Activated T-cell treated with anti-CD3 and anti-CD28 coated beads, Interleukin-2, amount 50 U/mL, for 24 hours (primary cell): ENCODE measurements at places on chromosomes 3 and 15.
A peak's percentile ranks its signal among the peaks of the same experiment; 100 is the strongest.

GRCh38 chr3:131605916-131606315 is 103.1 kb upstream of the MRPL3 start:
- H3K4me1 ChIP-seq, result no peaks in the 10 kb centered on the region
- DNase-seq, result no peak
- no peak overlapping the region for H3K4me3 ChIP-seq
- H3K27ac ChIP-seq, result no peak overlapping the region
- H3K36me3 ChIP-seq, result no peaks in the 10 kb centered on the region

GRCh38 chr3:38620236-38620635 is 29.3 kb downstream of the SCN5A start:
- no peak overlapping the region for H3K27ac ChIP-seq
- no peaks in the 10 kb centered on the region for H3K27me3 ChIP-seq
- no peak for DNase-seq
- H3K4me3 ChIP-seq, result no peak overlapping the region
- H3K36me3 ChIP-seq, result no peaks in the 10 kb centered on the region
- no peaks in the 10 kb centered on the region for H3K4me1 ChIP-seq

DNA sequence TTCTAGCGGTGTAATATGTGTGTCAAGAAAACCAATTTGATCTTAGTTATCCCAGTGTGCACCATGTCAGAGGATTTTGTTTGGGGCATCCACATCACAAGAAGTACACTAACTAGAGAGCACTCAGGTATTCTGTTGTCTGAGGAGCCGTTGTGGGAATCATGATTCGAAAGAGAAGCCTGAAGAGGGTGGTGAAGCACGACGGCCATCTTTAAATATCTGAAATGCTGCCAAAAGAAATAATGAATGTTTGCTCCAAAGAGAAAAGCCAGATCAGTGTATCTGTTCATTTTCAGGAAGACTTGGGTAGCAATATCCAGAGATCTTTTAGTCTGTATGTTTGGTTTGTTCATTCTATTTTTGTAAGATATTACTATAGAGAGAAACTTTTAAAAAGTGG is 180.7 kb downstream of the KLHL25 start:
- H3K4me3 ChIP-seq, result no peak overlapping the region
- H3K36me3 ChIP-seq, result peaks cover 19% of the 10 kb centered on the region
- no peaks in the 10 kb centered on the region for H3K27me3 ChIP-seq
- DNase-seq, result no peak

- DNase-seq, result no peak
- H3K4me1 ChIP-seq, result no peaks in the 10 kb centered on the region
- no peak overlapping the region for H3K4me3 ChIP-seq
- H3K27me3 ChIP-seq, result no peaks in the 10 kb centered on the region
Observed at GRCh38 chr3:41075975-41076374, 123.3 kb upstream of the CTNNB1 start.

GRCh38 chr3:44476181-44476611 is 1.3 kb downstream of the ZNF445 start:
- H3K4me3 ChIP-seq, result peak overlapping the region; percentile 88
- H3K27ac ChIP-seq, result peak overlapping the region; percentile 73
- DNase-seq, result no peak
- H3K27me3 ChIP-seq, result no peaks in the 10 kb centered on the region
- H3K36me3 ChIP-seq, result peaks cover 11% of the 10 kb centered on the region
- peaks cover 48% of the 10 kb centered on the region for H3K4me1 ChIP-seq

DNA sequence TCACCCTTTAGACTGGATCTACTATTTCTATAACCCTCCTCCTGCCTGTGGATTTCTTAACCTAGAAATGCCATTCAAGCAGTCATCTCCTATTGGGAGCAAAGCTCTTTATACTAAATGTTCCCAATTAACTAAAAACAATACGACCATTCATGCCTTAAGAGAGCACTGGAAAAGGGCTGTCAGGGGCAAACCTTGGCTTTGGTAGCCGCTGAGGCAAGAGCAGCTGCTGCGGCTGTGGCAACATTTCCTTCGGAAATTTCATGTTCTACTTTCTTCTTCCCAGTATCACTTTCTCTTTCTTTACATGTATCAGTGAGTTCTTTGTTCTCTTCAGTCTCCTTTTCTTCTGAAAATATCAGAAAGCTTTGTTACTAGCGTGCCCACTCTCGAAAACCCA is 56.3 kb upstream of the CSPG5 start:
- H3K27ac ChIP-seq, result peak overlapping the region; percentile 10
- H3K4me3 ChIP-seq, result no peak overlapping the region
- H3K27me3 ChIP-seq, result no peaks in the 10 kb centered on the region
- peaks cover 84% of the 10 kb centered on the region for H3K36me3 ChIP-seq
- H3K4me1 ChIP-seq, result peaks cover 8% of the 10 kb centered on the region

DNA sequence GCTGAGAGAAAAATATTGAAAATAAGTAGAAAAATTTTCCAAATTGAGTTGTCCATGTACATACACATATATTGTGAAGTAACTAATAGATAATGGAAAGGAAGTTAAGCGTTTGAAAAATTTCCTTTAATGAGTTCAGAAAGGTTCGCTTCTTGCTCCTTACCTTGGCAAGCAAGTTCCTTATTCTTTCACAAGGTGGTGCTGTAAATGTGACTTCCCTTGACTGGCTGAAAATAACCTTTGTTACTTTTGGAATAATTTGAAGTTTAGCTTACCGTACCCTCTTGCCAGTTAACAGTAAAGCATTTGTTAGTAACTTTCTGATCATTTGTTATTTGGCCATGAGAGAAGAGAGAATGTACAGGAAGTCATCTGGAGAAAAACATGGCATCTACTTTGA is 41.6 kb downstream of the PYDC2 start:
- H3K27me3 ChIP-seq, result no peaks in the 10 kb centered on the region
- no peak overlapping the region for H3K4me3 ChIP-seq
- no peak overlapping the region for H3K27ac ChIP-seq
- no peaks in the 10 kb centered on the region for H3K36me3 ChIP-seq

- H3K4me3 ChIP-seq, result no peak overlapping the region
- no peaks in the 10 kb centered on the region for H3K27me3 ChIP-seq
- H3K27ac ChIP-seq, result no peak overlapping the region
- DNase-seq, result peak; percentile 7
Observed at GRCh38 chr15:25175033-25175788, 220.4 kb downstream of the SNRPN start.

DNA sequence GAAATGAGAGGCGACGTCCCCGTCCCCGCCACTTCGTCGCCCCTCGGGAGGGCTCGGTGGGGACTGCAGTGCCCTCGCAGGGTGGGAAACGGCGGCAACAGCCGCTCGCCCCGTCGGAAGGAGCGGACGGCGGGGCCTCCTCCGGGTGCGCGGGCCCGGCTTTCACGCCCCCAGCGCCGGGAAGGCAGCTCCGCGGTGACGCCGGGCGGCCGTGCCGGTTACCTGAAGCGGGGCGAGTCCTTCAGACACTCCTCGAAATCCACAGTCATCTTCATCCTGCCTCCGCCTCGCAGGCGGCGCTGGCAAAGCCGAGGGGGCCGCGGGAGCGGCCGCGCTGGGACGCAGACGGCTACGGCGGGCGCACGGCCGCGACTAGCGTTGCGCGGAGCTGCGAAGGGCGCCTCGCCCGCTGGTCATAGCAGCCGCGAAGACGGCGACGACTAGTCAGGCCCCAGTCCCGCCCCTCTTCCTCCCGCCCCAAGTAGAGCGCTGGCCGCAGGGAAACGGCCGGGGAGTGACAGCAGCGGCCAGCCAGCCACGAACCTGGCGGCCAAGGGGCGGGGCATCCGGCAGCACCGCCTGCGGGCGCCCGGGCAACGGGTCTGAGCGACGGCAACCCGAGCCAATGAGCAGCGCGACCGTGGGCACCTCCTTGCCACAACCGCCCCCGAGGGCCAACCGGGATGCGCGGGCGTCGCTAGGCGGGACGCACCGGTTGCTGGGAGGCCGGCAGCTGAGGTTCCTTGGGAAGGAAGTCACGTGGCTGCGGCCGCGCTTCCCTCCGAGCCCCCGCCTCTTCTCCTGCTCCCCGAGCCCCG is at the start of gene ACAP2:
ACAP2 (minus strand) TSS at position 448 of the 818 bp plus-strand sequence; CDS start at position 275, 173 bp downstream.
- peak within 1 kb of the TSS; percentile 95 for H3K27ac ChIP-seq
- H3K27me3 ChIP-seq, result no peaks in the 10 kb centered on the region
- peak within 1 kb of the TSS; percentile 95 for H3K4me3 ChIP-seq
- H3K4me1 ChIP-seq, result peaks cover 48% of the 10 kb centered on the region

- no peak overlapping the region for H3K4me3 ChIP-seq
- peaks cover 26% of the 10 kb centered on the region for H3K27me3 ChIP-seq
- H3K27ac ChIP-seq, result no peak overlapping the region
Observed at GRCh38 chr15:73972984-73973682, 19.0 kb downstream of the STOML1 start.

DNA sequence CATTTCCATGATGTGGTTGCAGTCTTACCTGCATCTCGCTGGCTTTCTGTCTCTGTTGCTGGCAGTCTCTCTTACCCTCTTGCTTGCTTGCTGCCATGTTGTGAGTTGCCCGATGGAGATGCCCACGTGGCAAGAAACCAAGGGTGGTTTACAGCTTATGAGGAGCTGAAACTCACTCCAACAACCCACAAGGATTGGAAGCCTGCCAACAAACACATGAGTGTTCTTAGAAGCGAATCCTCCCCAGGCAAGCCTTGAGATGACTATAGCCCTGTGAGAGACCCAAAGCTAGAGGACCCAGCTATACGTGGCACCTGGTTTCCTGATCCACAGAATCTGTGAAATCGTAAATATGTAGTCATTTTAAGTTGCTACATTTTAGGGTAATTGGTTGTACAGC is 490.9 kb upstream of the ADAMTS9 start:
- no peak for DNase-seq
- H3K36me3 ChIP-seq, result no peaks in the 10 kb centered on the region
- H3K27ac ChIP-seq, result no peak overlapping the region
- H3K4me3 ChIP-seq, result no peak overlapping the region
- no peaks in the 10 kb centered on the region for H3K27me3 ChIP-seq
- H3K4me1 ChIP-seq, result no peaks in the 10 kb centered on the region

DNA sequence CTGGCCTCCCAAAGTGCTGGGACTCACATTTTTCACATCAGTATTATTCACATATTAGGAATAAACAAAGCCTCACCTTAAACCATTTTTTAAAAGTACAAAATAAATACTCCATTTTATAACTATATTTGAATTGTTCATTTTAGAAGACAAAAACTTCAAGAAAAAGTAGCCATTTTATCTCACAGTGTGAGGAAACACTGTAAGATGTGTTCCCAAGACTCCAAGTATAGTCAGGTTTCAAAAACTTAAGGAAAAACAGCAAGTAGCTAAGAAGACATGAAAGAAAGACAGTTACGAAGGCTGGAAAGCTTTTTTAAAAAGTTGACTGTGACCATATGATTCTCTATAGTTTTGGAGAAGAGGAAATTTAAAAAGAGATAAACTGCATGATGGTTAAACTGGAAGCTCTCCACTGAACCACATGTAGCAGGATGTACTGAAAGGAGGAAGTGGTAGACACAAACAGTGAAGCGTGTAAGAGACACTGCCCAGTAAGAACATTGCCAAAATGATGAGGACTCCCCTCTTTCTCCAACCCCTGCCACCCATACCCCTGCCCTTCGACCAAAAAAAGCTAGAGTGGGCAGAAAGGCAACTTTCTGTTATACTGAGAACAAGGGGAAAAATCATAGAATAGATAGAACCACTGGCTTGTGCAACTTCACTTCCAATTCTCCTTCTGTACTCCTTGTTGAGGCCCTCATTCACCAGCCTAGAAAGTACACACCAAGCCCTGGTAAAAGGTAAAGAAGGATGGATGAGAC is 6.2 kb upstream of the TMF1 start:
- H3K27ac ChIP-seq, result peak overlapping the region; percentile 94
- H3K4me1 ChIP-seq, result peaks cover 37% of the 10 kb centered on the region
- H3K4me3 ChIP-seq, result no peak overlapping the region
- H3K27me3 ChIP-seq, result no peaks in the 10 kb centered on the region
- no peak for DNase-seq

DNA sequence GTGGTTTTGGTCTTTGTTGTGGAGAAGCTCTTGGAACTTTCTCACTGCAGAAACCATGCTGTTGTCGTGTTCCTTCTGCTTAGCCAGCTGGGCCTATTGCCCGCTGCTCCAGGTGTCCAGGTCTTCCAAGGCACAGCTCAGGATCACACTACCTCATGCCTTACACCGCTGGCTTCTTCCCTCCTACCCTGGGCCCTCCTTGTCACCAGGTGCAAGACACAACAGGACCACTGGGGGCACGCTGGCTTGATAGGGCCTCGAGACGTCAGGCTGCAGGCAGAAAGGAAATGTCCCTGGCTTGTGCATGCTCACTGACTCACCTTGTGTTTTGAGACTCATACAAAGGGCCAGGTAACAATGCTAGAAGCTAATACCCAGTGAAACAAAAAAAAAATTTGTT is 32.3 kb downstream of the PAQR9 start:
- H3K27me3 ChIP-seq, result peaks cover 10% of the 10 kb centered on the region
- no peaks in the 10 kb centered on the region for H3K4me1 ChIP-seq
- no peak overlapping the region for H3K27ac ChIP-seq
- no peaks in the 10 kb centered on the region for H3K36me3 ChIP-seq
- H3K4me3 ChIP-seq, result no peak overlapping the region

DNA sequence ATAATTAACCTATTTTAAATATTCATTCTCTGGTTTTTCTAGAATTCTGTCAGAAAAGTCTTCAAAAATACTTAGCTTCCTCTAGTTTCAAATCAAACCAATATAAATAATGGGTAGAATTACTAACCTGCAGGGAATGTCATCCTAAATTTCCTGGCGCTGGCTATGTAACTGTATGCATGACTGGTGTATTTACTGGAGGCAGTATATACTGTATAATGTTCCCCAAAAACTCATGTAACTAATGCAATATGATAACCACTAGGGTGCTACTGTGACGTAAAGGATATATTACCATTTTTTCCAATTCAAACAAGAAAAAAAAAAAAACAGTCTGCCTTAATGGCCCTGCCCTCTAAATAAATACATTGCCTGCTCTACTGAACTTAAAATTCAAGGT is 407.5 kb downstream of the MECOM start:
- no peak overlapping the region for H3K27ac ChIP-seq
- no peak for DNase-seq
- no peaks in the 10 kb centered on the region for H3K36me3 ChIP-seq
- no peak overlapping the region for H3K4me3 ChIP-seq
- no peaks in the 10 kb centered on the region for H3K27me3 ChIP-seq

GRCh38 chr3:135238236-135238830 is 443.3 kb downstream of the EPHB1 start:
- H3K4me3 ChIP-seq, result no peak overlapping the region
- H3K27me3 ChIP-seq, result no peaks in the 10 kb centered on the region
- H3K36me3 ChIP-seq, result no peaks in the 10 kb centered on the region
- H3K27ac ChIP-seq, result no peak overlapping the region
- no peaks in the 10 kb centered on the region for H3K4me1 ChIP-seq

DNA sequence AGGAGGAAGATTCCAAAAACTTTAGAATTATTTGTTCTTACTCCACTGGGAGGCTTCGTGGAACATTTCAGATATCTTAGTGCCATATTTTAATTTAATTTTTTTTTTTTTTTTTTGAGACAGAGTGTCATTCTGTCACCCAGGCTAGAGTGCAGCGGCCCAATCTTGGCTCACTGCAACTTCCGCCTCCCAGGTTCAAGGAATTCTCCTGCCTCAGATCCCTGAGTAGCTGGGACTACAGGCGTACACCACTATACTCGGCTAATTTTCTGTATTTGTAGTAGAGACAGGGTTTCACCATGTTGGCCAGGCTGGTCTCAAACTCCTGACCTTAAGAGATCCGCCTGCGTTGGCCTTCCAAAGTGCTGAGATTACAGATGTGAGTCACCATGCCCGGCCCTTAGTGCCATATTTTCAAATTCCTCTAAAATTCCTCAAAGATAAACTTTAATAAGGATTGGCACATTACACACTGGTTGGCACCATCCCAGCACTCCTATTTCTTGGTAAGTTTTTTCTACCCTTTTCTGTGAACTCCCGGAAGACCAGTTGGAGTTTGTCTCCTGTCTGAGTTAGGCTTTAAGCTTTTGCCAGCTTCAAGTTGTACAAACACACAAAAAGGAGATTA is 693.7 kb downstream of the MCTP2 start:
- no peak overlapping the region for H3K4me3 ChIP-seq
- no peaks in the 10 kb centered on the region for H3K36me3 ChIP-seq
- DNase-seq, result no peak
- no peaks in the 10 kb centered on the region for H3K27me3 ChIP-seq
